Activated CD8-positive, alpha-beta memory T cell treated with anti-CD3 and anti-CD28 coated beads for 48 hours (primary cell): ENCODE measurements at places on chromosomes 11 and 22.

- peak; percentile 18 for DNase-seq
Observed at GRCh38 chr11:48055292-48056132, 75.2 kb downstream of the PTPRJ start.

DNA sequence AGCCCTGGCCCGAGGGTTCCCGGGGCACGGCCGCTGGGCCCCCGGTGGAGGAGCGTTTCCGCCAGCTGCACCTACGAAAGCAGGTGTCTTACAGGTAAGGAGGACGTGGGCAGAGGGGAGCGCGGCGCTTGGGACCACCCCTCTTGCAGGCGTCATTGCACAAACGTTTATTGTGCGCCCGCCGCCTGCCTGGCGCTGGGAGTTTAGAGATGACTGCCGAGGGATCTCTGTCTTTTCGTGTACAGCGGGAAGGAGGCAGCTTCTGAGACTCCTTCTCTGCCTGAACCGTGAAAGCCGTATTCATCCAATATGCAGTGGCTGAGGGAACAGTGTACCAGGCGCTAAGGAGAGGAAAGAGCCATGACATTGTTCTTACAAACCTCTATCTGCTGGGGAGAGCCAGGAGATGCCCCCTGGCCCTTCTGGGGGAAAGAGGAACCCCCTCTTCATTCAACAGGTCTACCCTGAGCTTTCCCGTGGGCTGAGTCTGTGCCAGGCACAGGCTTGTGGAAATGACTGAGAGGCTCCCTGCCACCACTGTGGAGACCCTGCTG lies 13.8 kb upstream of the DGKZ start:
- DNase-seq = no peak

DNA sequence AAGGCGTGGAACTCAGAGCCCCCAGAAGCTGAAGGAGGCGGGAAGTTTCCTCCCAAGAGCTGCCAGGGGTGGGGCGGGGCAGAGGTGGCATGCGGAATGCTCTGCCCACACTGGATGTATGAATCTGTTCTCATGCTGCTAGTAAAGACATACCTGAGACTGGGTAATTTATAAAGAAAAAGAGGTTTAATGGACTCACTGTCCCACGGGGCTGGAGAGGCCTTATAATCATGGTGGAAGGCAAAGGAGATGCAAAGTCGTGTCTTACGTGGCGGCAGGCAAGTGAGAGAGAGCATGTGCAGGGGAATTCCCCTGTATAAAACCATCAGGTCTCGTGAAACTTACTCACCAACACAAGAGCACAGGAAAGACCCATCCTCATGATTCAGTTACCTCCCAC lies 57.6 kb downstream of the SMIM38 start:
- no peak for DNase-seq

- DNase-seq = no peak
Observed at GRCh38 chr11:131397675-131398074, 27.3 kb downstream of the NTM start.

DNA sequence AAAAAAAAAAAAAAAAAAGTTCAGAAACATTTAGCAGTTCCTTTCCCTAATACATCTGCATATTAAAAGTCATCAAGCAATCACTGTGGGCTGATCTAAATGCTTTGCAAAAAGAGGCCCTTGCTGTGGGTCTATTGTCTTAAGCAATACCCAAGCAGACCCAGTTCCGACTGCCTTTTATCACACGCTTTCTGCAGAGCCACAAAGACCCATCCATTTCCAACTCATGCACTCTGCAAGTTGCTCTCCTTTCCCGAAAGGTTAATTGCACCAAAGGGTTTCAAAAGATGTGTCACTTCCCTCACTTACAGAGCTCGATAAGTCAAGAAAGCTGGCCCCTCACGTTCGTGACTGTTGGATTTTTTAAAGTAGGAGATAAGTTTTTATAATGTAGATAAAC lies 138.9 kb downstream of the MPPED1 start:
- no peak for DNase-seq

DNA sequence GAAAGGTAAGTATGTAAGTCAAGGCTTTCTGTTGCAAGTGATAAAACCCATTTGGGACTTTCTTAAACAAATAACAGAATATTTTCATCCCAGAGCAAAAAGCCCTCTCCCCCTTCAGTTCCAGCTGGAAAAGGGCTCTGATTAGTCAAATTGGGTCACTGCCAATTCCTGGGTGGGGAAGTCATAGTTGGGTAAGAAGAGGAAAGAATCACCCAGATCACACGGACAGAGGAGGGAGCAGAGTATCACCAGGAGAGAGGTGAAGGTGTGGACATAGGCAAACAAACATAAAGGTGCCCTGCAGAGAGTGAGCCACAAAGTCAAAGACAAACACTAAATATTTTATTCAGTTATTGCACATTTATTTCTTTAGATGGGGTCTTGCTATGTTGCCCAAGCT lies 36.3 kb upstream of the SORL1 start:
- DNase-seq = no peak

- DNase-seq = no peak
Observed at GRCh38 chr11:40683010-40683409, 776.4 kb downstream of the LRRC4C start.

DNA sequence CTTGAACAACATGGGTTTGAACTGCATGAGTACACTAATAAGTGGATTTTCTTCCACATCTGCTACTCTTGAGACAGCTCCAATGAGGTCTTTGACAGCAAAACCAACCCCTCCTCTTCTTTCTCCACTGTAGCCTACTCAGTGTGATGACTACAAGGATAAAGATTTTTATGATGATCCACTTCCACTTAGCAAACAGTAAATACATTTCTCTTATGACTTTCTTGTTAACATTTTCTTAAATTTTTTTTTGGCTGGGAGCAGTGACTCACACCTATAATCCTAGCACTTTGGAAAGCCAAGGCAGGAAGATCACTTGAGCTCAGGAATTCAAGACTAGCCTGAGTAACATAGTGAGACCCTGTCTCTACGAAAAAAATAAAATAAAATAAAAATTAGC lies 9.9 kb upstream of the EIF4G2 start:
- DNase-seq = no peak

- DNase-seq = no peak
Observed at GRCh38 chr11:75509020-75509720, 16.6 kb downstream of the GDPD5 start.

- DNase-seq = no peak
Observed at GRCh38 chr22:21981874-21982273, 713 bp downstream of the TOP3B start.

GRCh38 chr11:22859756-22860155 lies 518 bp downstream of the CCDC179 start:
- no peak for DNase-seq

DNA sequence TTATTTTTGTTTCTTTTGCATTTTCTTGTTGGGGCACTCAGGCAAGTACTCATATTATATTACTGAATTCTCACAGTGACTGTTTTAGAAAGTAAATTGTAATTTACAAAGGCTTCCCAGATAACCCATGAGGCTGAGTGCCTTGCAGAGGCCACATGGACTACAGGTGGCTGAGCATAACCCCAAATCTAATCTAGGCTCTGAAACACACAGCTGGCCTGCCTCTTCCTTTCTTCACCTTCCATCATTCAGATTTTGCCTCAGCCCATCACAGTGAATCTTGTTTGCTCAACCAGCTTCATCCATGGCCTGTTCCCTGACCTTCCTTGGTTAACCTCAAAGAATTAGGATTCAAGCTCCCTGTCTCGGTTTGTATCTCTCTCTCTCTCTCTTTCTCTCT lies 78.5 kb upstream of the PRDM11 start:
- no peak for DNase-seq

- no peak for DNase-seq
Observed at GRCh38 chr11:73313652-73314051, 5.6 kb downstream of the ARHGEF17 start.

DNA sequence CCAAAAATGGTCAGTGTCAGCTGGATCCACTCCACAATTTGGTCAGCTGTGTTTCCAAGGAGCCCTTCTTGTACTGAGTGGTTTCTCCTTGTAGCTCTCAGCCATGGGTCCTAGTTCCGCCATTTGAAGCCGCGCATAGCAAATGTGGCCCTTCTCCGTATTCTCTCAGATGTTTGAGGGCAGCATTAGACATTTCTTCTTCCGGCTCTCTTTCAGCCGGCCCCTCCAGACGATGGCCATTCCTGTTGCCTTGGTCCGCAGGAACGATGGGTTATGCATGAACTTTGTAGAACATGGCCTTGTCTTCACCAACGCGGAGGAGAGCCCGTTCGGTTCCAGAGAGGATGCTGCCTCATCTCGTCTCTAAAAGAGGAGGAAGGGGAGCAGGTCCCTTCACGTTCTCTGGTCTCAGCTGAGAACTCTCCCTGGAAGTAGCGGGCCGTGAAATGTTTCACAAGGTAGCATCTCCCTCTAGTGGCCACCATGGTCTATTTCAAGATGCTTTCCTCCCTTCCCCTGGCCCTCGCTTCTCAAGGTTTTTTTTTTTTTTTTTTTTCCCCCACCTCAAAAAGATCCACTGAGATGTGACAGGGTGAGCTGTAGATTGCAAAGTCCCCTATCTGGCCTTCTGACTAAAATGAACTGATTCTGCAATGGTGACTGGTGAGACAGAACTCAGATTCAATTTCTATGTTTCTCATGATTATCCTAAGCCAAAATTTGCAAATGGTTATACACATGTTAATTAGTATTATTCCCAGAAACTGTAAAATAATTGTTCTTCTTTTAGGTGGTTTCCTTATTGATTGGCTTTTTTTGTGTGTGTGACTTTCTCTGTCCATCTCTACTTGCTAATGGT lies 19.8 kb upstream of the PLET1 start:
- DNase-seq = peak; percentile 40

GRCh38 chr11:114610550-114610949 lies 15.0 kb upstream of the NXPE4 start:
- no peak for DNase-seq

DNA sequence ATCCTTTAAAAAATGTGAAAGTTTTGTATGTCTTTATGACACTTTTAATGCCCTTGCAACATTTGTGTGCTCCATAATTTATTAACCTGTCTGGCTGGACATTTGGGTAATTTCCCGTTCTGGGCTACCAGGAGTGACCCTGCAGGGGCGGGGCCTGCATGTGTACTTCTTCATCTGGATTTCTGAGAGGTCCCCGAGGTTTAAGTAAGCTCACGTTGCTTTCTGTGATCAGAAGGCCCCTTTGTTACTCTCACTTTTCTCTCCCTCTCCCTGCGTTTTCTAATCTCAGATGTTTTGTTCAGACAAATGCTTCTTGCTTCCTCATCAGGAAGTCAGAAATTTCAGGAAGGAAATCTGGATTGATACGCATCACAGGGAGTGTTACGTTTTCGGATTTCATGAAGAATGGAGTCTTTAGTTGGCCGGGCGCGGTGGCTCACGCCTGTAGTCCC lies 78.9 kb upstream of the CRYBB3 start:
- DNase-seq = no peak

DNA sequence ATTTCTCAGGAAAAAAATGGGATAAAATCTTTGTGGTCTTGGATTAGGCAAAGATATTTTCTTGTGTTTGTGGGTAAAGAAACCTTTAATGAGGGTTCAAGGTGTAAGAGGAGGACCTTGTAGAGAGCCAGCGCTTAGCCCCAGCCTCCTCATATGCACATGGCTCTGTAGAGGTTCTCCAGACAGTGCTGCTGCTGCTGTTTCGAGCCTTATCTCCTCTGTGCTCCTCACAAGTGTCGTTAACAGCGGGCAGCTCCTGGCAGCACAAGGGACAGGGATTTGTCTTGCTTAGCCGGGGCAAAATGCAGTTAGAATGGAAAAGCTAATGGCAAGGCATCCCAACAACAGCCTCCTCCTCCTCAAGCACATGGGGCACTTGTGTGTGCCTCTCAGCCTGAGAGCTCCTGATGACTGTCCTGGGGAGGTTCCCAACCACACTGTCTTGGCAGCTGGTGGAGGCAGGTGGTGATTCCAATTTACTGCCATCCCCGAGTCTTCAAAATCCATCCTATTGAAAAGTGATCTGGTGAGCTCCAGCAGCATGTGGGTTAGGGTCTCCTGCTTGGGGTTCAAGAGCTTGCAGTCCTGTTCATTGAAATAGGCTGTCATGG lies 7.6 kb upstream of the MSANTD2 start:
- DNase-seq = no peak

- no peak for DNase-seq
Observed at GRCh38 chr11:4672470-4672869, 25.2 kb downstream of the OR51E2 start.

GRCh38 chr11:2517016-2517385 lies 72.2 kb downstream of the KCNQ1 start:
- DNase-seq = no peak

DNA sequence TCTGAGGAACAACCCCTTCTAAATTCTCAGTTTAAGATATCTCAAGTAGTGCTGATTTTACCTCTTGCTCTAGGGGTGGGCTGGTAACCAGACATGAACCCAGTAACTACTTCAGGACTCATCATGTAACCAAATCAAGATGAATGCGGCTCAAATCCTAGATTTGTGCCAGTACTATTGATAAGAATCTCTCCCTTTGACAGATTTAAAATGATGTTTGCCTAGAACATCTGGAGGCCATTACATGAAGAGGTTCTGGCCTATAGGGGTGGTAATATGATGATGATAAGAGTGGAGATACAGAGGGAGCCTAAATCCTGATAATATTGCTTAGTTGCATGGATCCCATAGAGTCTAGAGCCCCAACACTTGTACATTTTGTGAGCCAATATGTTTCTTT lies 672.6 kb upstream of the ANO5 start:
- no peak for DNase-seq
